ENCODE measurements at places on chromosomes 5 and 9.

GRCh38 chr5:137564398-137564961 is 65.4 kb upstream of the SPOCK1 start:
- no peak for DNase-seq

- no peak for DNase-seq
Observed at GRCh38 chr9:119483153-119483552, 113.9 kb upstream of the BRINP1 start.

- no peak for DNase-seq
Observed at GRCh38 chr5:378976-379742, 57.6 kb downstream of the AHRR start.

DNA sequence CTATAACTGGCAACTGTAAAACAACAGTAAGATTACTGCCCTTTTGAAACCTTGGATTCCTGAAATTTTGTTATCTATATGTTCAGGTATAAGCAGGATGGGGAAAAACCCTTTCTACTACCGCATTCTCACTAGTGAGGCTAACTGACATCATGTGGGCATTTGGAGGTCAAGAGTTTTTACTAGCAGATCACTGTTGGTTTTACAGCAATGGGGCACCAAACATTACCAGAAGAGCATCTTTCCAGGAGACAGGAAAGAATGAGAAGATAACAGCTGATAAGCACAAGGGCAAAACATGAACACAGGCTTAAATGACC is 20.9 kb upstream of the TTC33 start:
- DNase-seq = no peak

DNA sequence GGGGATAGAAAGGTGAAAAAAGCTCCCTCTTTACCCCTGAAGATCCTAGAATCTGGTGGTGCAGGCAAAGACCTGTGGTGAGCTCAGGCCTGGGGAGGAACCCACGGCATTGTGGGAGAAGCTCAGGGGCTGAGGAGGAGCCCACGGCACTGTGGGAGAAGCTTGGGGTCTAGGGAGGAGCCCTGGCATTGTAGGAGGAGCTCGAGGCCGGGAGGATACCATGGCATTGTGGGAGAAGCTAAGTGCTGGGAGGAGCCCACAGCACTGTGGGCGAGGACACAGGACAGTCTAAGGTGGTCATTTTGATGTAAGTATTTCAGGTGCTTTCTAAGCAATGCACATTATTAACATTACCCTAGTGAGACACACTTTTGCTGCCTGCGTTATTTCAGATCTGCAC is 179.7 kb downstream of the HSD17B3 start:
- no peak for DNase-seq

DNA sequence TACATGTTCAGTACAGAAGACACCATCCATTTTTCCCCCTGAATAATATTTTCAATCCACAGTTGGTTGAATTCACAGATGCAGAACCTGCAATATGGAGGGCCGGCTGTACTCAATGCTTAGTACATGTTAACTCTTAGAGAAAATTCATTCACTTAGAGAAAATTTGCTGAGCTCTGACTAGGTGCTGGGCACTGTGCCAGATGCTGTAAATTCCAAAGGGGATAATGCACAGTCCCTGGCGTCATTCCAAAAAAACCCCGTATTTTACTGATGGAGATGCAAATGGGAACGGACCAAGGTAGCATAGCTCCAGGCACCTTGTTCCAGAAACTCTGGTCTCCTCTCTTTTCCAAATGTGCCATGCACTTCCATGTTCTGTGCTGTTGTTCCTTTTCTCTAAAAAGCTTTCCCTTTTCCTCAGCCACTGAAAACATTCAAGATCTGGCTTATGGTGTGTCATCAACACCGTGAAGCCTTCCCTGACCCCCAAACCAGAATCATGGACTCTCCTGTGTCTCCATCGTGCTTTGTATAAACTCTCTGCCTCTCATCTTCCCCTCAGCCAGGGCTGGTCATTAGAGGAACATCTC is 55.7 kb upstream of the COL15A1 start:
- no peak for DNase-seq

DNA sequence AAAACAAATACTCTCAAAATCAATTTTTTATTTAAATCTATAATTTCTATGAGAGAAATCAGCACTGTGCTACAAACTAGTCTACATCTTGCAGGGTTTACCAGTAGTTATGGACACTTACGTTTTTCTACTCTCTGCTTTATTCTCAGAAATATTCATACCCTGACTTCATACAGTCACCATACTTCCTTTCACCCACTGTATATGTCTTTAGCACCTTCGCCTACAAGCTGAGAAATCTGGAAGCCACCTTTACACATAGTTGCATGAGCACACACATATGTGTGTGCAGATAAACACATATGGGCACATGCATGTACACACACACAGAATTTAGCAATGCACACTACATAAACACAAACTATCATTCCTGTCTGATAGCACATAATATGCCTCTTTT is 177.0 kb downstream of the ST8SIA4 start:
- no peak for DNase-seq

- DNase-seq = no peak
Observed at GRCh38 chr5:105754056-105754455, 1916.7 kb downstream of the EFNA5 start.

GRCh38 chr9:135613946-135614805 is 25.2 kb downstream of the GLT6D1 start:
- no peak for DNase-seq

DNA sequence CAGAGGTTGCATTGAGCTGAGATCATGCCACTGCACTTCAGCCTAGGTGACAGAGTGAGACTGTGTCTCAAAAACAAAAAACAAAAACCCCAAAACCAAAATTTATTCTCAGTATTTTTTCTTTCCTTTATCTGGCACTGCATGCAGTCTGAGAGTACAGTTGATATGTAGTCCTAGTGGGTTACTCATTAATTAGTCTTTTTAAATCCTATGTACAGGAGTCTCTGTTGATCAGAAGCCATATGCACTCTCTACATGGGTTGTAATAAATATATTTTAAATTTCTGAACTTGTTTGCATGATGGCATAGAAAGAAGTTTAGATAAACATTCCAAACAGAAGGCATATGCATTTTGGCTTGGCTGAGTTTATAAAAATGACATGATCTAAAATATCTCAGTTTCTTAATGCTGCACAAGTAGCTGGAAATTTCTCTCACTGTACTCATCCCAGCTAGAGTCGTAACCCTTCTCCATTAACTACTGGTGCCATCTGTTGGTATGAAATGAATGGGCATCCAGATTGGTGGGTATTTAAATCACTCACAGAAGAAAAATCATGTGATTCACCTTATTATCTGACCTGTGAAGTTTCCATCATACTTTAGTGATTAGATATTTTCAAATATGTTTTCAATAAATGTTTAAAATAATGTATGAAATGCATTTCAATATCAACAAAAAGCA is 284.8 kb downstream of the CTNND2 start:
- no peak for DNase-seq

GRCh38 chr9:72048850-72049249 is 11.6 kb downstream of the C9orf57 start:
- DNase-seq = no peak
